ENCODE measurements at places on chromosomes 5 and 9.

DNA sequence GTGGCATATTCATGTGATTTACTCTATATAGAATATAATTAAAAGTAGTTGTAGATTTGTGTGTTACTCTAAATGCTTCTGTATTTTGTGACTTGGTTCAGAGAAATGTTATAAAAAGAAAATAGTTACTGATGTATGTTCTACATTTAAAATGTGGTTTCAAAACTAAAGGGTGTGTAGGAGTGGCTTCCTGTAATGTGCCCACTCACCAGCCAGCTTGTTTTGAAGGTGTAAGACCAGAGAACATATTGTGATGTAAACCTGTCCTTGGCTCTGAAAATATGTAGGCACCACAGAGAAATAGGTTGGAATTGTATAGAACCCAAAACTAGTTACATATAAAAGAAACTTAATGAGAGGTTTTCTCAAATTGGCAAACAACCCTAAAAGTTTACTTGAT, 51.2 kb upstream of the ARRDC3 start:
- no peak for DNase-seq

- DNase-seq, result no peak
Observed at GRCh38 chr5:38925154-38925925, 79.5 kb downstream of the OSMR start.

GRCh38 chr9:109997682-109998081, 210.3 kb downstream of the C9orf152 start:
- DNase-seq, result no peak

DNA sequence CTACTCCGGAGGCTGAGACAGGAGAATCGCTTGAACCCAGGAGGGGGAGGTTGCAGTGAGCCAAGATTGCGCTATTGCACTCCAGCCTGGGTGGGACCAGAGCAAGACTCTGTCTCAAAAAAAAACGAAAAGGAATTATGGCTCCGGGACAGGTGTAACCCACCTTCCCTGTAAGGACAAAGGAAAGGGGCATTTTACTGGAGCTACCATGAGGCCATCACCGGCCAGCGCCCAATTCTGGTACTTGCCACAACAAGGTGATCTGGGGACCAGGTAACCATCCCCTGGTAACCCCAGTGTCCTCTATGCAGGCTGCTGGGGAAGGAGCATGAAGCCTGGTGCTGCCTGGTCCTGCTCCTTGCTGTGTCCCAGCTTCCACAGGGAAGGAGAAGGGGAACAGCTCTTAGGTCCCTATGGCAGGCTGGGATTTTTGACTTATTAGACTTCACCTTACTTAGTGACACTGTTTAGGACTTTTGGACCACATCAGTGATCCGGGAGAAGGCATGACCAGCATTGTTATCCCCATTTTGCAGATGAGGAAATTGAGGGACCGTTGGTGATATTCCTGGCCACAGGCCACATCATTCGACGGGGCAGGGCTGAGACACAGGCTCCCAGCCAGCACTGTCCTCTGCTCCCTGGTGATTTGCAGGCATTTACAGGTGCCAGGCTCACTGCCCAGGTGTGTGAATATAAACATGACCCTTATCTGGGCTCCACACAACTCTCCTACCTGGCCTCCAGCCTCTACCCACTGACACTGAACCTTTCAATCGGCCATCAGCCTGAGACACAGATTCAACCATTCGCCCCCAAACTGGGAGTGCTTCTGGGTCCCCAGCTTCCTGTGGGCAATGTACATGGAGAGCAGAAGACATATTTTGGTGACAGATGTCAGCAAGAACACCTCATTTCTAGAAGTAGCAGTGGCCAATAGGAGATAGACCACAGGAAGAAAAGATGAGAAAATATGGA, 26.5 kb upstream of the ABO start:
- DNase-seq, result no peak

DNA sequence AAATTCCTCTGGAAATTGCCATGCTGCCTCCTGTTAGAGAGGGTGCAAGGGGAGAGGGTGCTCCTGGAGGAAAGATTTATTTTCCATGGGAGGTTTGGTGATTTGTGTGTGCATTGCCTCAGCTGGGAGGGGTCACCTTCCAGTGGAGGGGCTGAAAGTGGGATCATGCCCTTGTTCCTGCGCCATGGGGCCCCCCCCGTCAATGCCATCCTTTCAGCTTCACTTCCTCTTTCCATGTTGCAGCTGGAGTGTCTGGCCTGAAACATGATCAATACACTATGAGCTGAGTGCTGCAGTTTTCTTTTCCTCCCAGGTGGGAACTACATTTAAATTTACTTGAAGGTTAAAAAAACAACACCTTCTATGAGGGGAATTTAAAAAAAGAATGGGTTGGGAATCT, 176.8 kb downstream of the MELK start:
- no peak for DNase-seq

DNA sequence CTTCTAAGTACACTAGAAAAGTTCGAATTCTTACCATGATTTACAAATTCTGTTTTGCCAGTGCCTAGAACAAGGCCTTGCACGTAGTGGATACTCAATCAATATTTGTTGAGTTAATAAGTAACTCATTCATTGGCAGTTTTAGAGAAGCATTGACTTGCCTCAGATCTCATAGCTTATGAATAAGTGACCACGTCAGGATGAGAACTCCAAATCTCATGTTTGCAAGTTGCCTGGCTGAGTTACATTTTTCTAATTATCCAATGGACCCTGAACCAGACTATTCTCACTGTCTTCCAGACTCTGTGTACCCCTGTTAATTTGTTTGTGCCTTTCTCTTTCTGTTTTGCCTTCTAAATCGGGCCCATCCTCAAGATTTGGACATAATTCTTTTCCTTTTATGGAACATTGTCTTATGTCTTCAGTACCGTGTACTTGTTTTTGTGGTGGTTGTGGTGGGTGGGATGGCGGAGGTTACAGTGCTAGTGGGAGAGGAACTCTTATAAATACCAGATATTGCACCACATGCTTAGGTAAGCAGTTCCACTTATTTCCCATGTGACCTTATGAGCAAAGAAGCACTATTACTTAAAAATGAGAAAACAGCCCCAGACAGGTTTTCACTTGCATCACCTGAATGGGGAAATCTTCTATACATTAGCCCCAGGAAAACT, 96.3 kb downstream of the UNC13B start:
- DNase-seq, result no peak

DNA sequence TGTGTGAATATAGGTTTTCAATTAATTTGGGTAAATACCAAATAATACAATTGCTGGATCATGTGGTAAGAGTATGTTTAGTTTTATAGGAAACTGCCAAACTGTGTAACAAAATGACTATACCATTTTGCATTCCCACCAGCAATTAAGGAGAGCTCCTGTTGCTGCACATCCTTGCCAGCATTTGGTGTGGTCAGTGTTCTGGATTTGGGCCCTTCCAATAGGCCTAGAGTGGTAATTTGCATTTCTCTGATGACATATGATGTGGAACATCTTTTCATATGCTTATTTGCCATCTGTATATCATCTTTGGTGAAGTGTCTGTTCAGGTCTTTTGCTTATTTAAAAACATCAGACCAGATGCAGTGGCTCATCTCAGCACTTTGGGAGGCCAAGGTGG, 11.6 kb upstream of the RFK start:
- DNase-seq, result no peak

GRCh38 chr9:113266174-113266573, 9.2 kb downstream of the CDC26 start:
- DNase-seq, result no peak

DNA sequence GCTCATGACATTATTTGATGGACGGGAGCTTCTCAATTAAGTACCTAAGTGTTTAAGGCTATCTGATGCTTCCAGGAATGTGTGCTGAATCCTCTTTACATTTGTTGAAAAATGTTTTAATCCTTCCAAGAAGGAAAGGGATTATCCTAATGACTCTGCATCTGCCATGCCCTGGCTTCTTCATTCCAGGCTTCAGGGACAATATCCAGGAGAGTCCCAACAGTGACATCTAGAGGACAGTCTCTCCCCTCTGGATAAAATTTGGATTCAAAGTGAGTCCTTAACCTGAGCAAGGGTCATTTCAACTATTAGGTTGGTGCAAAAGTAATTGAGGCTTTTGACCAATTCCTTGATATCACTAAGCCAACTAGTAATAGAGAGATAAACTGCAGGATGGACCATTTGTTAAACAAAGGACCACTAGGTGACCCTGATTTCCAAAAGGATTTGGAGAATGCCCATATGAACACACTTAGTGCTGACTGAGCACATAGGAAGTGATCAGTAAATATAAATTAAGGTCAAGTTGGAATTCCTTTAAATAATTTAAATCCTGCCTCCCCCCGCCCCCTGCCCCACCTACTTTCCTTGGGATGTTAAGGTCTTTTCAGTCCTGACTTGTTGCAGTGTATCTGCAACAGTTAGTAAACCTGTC, 19.1 kb downstream of the TNFSF8 start:
- DNase-seq, result no peak

- DNase-seq, result no peak
Observed at GRCh38 chr5:82707741-82708140, 369.5 kb downstream of the TMEM167A start.

- no peak for DNase-seq
Observed at GRCh38 chr9:133151041-133151440, 12.7 kb downstream of the GBGT1 start.

DNA sequence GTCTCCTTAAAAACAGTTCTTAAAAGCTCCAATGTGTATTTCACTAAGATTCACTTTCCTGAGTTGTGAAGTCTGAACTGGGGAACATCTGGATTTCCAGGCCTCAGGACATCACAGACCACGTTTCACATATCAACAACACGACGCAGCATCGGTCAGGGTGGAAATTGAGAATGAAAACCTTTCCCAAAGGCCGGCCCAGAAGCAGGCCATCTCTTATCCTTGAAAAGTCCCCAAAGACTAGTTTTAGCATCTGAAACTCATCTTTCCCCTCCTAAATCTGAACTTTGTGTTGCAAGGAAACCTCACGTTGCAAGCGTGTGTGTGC, 96.4 kb upstream of the COL5A1 start:
- DNase-seq, result no peak

GRCh38 chr9:126676685-126677143, 63.0 kb downstream of the LMX1B start:
- DNase-seq, result no peak

GRCh38 chr5:120354126-120354525, 110.0 kb upstream of the PRR16 start:
- no peak for DNase-seq

GRCh38 chr5:73654171-73654811, 28.3 kb downstream of the ARHGEF28 start:
- DNase-seq, result no peak

GRCh38 chr5:39119404-39120051, 45.3 kb upstream of the RICTOR start:
- DNase-seq, result no peak

DNA sequence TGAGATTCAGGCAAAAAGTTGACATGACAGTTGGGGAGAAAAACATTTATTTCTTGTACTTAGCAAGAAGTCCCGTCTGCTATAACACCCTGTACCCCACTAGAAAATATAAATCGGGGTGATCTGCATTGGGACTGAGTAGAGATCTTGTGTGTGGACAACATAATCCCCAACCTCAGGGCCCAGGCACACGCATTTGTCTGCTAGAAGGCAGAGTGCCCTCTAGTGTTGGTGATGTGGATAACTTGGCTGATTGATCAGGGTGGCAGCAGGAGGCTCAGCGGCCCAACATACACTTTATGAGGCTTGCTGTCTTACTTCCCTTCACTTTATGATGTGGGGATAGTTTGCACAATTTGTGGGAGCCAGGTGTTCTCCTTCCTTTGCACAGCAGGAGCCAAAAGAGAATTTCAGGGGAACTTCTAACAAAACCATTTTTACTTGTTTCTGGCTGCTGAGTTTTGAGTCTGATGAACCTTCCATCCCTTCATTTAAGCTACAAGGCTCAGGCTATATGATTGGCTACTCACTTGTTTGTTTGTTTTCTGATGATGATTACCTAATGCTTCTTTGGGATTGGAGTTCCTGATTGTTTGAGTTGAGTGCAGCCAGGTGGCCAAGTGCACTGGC, 263.2 kb downstream of the DMAC1 start:
- peak; percentile 5 for DNase-seq

GRCh38 chr5:157965040-157965678, 106.2 kb upstream of the CLINT1 start:
- DNase-seq, result no peak

- DNase-seq, result no peak
Observed at GRCh38 chr9:37284636-37285035, 137.9 kb upstream of the GRHPR start.

DNA sequence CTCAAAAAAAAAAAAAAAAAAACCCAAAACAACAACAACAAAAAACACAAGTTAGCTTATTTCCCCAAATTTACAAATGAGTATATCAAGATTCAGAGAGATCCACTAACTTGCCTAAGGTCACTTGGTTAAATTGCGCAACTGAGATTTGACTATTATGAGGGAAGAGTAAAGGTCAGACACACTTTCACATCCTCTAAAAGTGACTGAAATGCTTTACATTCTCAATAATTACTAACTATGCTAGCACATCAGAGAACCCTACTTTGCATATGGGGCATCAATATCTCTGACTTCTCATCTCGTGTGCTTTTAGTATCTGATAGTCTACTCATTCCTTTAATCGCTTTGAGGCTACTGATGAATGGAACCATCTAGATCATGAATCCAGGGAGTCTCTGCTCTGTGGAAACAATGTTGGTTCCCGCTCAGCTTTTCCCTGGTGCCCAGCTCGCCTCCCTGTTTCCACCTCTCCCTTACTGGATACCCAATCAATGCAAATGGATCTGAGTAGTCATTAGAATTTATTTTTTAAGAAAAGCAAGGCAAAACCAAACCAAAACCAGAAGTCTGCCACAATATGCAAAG, 182.1 kb upstream of the TRIM32 start:
- DNase-seq, result no peak

GRCh38 chr5:82422751-82423181, 144.6 kb upstream of the RPS23 start:
- no peak for DNase-seq

- no peak for DNase-seq
Observed at GRCh38 chr9:95483431-95483830, 33.3 kb downstream of the PTCH1 start.

DNA sequence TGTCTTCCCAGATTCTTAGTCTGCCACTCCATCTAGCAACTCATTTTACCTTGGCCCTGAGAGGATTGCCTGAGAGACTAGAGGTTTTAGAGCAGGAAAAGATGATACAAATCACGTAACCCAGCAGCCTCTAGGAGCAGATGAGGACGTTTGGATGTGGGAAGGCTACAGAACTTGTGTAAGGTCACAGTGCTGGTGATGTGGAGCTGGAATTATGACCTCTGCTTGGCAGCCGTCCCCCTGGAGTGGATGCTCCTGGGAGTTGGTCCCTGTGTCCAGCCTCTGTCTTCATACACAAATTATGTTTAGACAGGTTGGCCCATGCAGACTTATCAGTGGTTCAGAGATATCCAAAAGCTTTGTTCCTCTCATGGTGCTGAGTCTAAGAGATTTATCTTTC, 499.0 kb downstream of the EBF1 start:
- DNase-seq, result no peak
